ENCODE measurements at places on chromosomes 4 and X. TPM values are rescaled to one million over a fixed set of nuclear protein-coding genes. Genes with fewer than 3 reads are reported as not detected.

DNA sequence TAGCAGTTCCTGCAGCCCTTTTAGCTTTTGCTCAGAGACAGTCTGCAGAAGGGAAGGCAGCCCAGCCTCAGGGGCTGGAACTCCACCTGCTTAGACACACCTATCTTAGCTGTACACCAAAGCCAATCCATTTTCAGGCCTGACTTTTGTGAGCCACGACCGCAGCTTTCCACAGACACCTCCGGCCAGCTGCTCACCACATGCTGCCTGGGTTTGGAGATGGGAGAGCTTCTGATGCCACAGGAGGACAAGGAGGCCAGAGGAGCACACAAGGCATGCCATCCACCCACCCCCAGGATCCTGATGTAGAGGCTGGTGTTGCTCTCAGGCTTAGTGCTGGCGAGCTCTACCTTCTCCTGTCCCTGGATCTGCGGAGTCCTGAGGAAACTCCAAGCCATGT is 141.8 kb upstream of the NALF2 start:
- DNase-seq: no peak

DNA sequence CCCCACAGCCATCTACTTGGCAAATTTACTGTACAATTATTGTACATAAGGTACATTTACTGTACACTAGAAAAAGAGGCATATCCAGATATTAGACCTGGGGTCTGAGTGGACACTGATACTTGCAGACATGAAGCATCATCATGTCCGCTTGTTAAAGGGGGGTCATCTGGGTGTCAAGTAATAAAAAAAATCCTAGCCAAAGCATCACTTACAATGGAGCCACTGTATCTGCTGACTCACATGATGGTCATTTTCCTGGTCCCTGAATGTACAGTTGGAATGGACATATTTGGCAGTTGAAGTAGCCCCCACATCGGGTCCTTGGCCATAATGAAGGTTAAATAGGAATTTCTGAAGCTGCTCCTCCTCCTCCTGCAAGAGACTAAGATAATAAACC is 228.8 kb downstream of the THOC2 start:
- peak; percentile 62 for DNase-seq

DNA sequence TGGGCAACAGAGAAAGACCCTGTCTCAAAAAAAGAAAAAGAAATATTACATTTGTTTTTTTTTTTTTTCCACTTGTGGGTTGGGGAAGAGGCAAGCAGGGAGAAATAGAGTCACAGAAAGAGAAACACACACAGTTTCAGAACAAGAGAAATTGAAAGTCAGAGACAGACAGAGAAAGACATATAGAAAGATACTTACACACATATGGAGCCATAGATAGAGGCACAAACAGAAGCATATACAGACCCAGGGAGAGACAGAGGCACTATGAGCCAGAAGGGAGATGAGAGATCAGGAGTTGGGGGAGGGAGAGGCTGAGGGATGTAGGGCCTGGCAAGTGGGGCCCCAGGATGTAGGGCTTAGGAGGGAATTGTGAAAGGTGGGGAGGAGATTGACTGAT is 55.2 kb upstream of the GIMD1 start:
- no peak for DNase-seq

DNA sequence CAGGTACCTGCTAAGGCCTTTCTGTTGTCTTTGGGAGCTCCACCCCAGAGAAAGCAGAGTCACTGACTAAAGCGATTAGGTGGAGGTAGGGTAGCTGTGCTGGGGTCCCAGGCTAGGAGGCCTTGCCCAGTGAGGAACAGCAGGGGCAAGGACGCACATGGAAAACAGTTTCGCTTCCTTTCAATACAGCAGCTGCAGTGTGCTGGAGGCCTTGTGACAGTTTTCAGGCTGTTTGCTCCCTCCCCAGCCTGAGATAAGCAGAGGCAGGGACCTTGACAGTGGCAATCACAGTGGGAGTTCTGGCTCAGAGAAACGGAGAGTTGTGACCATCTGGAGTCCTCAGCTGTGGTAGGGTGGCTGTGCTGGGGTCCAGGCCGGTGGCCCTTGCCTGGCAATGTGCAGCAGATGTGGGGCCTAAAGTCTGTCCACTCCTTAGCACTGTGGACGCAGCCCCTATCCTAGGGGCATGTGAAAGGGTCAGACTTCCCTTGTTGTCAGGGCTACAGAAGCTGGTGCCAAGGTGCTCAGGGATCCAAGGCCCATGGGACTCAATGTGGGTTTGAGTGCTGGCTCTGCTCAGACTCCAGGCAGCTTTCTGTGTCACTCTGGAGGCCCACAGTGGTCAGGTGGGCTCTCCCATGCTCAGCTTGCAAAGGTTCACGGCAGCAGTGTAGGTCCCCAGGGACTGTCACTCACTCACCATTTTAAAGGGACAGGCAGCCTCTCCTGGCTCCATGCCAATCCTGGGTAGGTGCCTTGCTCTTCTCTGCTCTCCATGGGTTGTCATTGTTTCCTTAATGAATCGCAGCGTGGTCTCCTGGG is 534.9 kb upstream of the FMR1 start:
- no peak for DNase-seq

EGFL6 gene
- 0.29 TPM for total RNA-seq
